ENCODE measurements at places on chromosomes 7 and 10.

DNA sequence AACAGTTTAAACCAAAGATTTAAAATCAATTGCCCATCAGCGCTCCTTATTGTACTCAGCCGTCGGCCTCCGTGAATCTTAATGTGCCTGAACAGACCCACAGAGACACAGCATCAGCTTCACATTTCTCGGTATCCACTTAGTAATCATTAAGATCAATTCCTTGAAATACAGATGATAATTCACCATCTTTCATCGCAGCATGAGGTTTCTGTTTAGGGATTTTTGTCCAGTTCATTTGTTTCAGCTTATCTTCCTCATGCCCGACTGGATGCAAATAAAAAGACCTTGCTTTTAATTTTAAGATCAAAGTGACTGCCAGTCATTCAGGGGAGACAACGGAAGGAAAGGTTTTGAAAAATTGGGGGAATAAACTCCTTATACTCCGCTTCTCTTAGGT lies 207.8 kb downstream of the WDR37 start:
- DNase-seq, result no peak

DNA sequence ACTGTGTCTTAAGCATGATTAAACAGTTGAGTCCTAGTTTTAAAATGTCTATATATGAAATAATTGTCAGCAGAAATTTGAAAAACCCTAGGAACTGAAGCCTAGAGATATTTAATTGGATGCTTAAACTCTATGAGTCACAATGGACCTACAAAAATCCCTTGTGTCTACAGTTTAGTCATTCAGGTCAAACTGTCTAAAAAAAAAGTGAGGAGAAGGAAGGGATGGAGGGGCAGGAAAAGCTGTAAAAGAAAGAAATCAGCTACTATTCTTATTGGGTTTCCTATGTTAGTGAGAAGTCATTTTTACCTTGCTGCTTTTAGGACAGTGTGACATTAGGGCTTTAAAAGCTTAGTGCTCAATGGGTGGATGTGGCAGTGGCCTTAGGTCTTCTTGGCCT lies 406.1 kb upstream of the FZD8 start:
- no peak for DNase-seq

DNA sequence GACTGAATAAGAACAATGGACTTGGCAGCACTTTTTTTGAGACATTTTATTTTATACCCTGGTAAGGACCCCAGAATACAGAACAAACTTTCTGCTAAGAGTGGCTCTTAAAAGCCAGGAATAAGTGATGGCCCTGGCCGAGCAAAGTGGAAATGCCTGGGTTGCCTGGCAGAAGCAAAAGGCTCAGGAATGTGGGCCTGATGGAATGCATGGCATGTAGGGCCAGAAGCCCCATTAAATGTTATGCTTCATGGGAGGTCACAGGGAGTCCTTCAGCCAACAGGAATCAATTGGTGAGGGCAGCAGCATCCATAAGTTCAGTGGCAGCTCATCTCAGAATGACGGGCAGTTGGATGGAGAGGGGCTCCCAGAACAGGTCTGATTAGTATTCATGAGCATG lies 301.5 kb upstream of the CACNA2D1 start:
- no peak for DNase-seq

DNA sequence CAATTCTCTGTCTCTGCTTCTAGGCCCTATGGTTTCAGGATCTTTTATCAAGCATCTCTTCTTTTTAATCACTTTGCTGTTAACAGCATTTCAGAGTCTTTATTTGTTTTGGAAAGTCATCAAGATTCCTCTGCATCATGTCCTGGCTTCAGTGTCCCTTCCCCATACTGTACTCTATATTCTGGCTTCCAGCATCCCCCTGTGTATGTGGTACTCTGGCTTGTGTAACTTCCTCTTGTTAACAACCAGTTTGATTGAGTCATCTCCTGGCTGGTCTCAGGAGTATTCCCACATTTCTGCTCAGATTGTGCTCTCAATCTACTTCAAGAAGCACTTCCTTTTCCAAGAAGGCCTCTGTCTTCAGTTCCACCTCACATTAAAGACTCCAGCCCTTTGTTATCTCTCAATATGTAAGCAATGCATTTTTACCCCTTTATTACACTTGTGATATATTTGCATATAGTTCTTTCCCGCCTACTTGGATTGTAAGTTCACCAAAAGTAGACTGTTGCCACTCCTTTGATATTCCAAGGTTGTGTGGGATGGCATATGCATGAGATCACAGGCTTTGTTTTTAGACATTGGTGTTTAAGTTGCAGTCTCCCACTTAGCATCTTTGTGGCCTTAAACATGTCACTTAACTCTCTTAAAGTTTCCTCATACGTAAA lies 15.1 kb upstream of the ATE1 start:
- DNase-seq, result peak; percentile 95

DNA sequence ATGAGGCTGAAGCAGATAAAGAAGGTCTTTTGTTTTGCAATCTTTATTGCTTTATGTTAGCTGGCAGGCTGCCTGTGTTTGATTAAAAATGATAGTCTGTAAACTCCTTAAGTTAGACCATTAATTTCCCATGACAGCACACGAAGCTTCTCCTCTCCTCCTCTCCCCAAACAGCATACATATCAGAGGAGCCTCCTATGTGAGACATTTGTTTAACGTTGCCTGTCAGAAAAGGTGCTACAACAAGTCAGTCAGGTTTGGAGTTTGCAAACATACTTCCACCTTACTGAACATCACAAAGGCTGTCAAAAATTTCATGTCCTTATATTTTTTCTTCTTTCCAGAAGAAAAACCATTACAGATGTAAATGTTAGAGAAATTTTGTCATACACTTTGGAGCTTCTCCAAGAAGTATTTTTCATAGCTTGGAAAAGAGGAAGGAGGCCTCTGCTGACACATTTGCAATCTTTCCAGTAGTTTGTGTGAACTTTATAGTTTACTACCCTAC lies 393.1 kb downstream of the EXOC4 start:
- peak; percentile 53 for DNase-seq

- DNase-seq, result no peak
Measured at GRCh38 chr10:101155896-101156295, 24.8 kb downstream of the TLX1 start.

- DNase-seq, result no peak
Measured at GRCh38 chr7:154975984-154976383, 26.9 kb downstream of the PAXIP1 start.

DNA sequence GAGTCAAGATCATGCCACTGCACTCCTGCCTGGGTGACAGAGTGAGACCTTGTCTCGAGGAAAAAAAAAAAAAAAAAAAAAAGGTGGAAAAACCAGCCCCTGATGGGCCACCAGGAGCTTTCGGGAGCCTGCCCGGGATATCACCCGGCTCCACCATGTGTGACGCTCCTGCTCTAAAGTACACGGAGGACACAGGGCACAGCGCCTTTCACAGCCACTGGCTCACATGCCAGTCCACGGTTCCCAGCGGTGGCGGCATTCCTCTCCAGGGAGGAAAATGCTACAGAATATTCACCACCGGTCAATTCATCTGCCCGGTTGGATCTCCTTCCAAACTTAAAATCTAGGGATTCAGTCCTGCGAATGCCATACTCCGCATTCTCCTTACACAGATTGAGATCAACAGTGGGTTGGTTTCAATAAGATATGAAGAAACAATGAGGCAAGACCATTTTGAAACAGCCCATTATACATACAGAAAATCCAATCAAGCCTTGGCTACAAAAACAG lies 81.2 kb downstream of the CTBP2 start:
- DNase-seq, result no peak

- DNase-seq, result no peak
Measured at GRCh38 chr10:49185213-49185612, 3.0 kb downstream of the TMEM273 start.

- DNase-seq, result peak; percentile 47
Measured at GRCh38 chr10:30158325-30158960, 99.1 kb upstream of the JCAD start.

DNA sequence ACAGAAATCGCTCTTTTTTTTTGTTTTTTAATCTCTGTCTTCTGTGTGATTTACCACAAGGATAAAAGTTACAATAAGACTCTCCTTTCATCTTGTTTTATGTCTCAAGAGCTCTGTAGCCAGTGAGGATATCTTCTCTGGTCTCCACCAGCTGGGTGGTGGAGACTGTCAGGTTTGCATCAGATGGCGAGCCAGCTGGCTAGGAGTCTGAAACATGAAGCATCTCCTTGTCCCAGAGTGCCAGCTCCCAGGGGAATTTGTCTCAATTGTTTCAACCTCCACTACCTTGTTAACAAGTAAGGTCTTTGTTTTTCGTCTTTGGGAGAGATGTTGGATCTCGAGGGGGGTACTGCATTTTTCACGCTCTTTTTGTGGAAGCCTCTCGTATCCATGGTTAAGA lies 47.3 kb downstream of the FRMPD2 start:
- DNase-seq, result no peak

DNA sequence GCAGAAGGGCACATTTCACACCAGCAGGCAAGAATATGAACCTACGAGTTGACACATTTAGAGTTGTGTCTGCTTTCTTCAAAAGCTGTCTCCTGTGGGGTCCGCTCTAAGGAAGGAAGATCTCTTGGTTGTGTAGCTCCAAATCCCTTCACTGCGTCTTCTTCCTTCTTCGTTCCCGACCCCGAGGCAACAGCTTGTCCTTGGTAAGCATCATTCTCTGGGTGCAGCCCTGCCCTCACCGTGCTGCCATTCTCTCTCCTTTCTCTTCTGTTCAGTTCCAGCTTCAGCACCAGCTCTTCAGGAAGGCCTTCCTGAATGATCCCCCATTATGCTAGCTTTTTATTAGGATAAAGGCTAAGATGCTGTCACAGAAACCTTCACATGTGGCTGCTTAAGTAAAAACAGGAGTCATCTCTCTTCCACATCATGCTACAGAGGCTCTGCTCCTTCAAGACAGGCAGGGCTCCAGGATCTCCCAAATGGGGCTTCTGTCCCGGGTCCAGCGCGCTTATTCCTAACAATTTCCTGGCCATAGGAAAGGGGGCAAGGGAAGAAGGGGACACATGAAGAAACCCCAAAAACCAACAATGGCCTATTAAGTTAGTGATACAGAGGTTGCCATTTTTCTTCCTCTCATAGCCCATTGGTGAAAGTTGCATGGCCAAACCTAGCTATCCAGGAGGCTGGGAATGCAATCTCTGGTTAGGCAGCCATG lies 52.2 kb upstream of the SHH start:
- no peak for DNase-seq

GRCh38 chr10:120327675-120328074 lies 129.4 kb upstream of the PLPP4 start:
- DNase-seq, result no peak

GRCh38 chr7:148972375-148972774 lies 55.9 kb downstream of the PDIA4 start:
- DNase-seq, result no peak

GRCh38 chr7:6648815-6649104 lies 11.6 kb downstream of the ZNF316 start:
- no peak for DNase-seq

- no peak for DNase-seq
Measured at GRCh38 chr7:157019718-157020451, 9.4 kb upstream of the MNX1 start.

GRCh38 chr7:1054438-1054837 lies 10.1 kb downstream of the GPR146 start:
- no peak for DNase-seq

GRCh38 chr10:85448716-85449115 lies 917.9 kb downstream of the GRID1 start:
- no peak for DNase-seq

GRCh38 chr7:30430777-30431176 lies 47.8 kb downstream of the NOD1 start:
- DNase-seq, result no peak

GRCh38 chr7:129741743-129742213 lies 130.3 kb downstream of the NRF1 start:
- no peak for DNase-seq

GRCh38 chr7:140223515-140224221 lies 46.9 kb upstream of the KDM7A start:
- DNase-seq, result no peak

- peak; percentile 12 for DNase-seq
Measured at GRCh38 chr7:90192876-90193750, 18.4 kb upstream of the STEAP2 start.

GRCh38 chr10:97069576-97070362 lies 116.0 kb downstream of the SLIT1 start:
- DNase-seq, result peak; percentile 64

All from cardiac fibroblast (primary cell).